ENCODE measurements at places on chromosomes 3 and 15. TPM values are rescaled to one million over a fixed set of nuclear protein-coding genes. Genes with fewer than 3 reads are reported as not detected.

The GOLGA8R gene
- 2.8 TPM for total RNA-seq

The TMEM158 gene
- 8.7 TPM for total RNA-seq

The GLDN gene
- total RNA-seq, result 16.6 TPM

The CPA3 gene
- not detected for total RNA-seq

The ACTR8 gene
- 34.7 TPM for total RNA-seq

The CATSPER2 gene
- total RNA-seq, result 0.45 TPM

The DISP2 gene
- total RNA-seq, result 0.12 TPM

Measured in smooth muscle cell of the coronary artery (primary cell).